ENCODE measurements at places on chromosomes 1 and 21.

DNA sequence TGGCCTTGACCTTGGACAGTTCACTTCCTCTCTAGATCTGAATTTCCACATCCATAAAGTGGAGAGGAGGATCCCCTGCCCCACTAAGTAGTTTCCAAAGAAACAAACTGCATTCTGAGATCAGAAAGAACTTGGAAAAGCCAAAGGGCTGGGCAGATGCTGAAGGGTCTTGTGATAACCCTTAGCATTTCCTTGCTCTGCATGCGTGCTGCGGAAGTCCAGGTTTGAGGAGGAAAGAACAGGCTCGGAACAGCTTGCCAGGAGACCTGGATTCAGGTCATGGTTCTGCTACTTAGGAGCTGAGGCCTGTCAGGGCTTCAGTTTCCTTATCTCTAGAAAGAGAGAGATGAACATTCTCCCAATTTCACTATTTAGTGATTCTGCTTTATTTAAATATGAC lies 27.2 kb downstream of the IGFN1 start:
- no peak for DNase-seq

DNA sequence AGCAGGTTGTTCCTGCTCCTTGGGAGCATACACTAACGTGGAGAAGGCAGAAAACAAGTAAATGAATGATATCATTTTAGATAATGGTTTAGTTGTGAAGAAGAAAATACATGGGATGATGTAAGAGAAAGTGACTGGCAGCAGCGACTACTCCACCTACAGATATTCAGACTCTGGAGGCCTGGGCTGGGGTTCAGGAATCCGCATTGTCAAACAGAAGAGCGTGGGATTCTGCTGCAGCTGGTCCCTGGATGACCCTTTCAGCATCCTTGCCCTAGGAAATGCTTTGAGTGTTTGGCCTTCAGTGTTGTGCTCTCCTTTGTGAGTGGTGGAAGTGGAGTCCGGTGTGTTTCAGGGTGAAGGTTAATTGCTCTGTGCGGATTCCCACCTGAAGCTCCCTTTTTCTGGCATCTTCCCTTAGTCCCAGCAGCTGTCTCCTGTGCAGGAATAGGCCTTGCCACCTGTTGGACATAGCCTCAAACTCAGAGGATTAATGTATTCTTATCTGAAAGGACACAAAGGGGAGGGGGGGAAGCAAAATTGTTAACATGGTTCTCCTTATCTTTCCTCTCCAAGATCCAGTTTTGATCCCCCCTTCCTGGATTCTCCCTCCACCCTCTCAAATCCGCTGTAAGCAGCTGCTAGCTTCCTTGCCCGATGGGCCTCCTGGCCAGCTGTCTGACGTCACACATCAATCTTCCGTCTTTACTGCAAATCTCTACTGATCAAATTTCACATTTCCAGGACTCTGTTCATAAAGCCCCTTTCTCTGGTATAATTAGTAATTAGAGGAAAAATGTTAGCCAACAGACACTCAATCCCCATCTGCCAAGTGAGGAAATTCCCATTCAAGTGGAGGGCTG lies 68.3 kb upstream of the SPAG17 start:
- no peak for DNase-seq

- DNase-seq: no peak
These were observed 771.1 kb downstream of the BRINP3 start for GRCh38 chr1:189706594-189706993.

GRCh38 chr21:18138507-18138906 lies 106.1 kb upstream of the CHODL start:
- no peak for DNase-seq

- no peak for DNase-seq
These were observed 135.6 kb upstream of the KCNJ15 start for GRCh38 chr21:38120984-38121855.

All from AG04450 (cell line).